ENCODE measurements at places on chromosomes 6 and 20.

DNA sequence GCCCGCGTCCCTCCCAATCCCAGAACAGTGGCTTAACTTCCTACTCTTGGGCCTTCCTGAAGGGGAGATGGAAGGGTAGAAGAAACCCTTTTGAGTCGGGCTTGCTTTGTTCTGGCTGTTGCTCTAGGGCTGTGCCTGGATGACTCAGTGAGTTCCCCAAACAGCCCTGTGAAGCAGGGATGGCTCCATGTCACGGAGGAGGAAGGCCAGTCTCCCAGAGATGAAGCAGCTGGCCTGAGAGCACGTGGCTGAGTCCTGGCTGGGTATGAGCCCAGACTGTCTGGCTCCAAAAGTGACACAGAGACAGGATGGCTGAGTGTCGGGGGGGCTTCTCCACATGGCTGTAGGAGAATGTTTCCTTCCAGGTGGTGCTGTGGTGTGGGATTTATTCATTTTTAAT is 4.6 kb downstream of the SYTL3 start:
- DNase-seq, result no peak

GRCh38 chr6:21526974-21527373 is 66.6 kb upstream of the SOX4 start:
- no peak for DNase-seq

DNA sequence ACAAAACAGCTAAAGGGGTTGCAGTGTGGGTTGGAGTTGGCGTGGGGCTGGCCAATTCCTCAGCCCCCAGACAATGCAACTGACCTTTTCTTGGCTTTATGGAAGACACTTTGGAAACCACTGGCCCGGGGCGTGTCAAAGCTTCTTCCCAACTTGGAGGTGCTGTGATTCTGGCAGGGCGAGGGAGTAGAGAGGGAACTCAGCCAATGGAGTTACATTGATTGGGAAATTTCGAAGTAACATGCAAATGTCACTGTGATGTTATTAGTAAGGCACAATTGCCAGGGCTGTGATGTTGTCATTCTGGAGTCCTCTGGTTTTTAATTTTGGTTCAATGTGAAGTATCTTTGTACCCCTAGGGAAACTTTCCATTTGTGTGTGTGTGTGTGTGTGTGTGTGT is 41.5 kb upstream of the EPB41L1 start:
- DNase-seq, result no peak

DNA sequence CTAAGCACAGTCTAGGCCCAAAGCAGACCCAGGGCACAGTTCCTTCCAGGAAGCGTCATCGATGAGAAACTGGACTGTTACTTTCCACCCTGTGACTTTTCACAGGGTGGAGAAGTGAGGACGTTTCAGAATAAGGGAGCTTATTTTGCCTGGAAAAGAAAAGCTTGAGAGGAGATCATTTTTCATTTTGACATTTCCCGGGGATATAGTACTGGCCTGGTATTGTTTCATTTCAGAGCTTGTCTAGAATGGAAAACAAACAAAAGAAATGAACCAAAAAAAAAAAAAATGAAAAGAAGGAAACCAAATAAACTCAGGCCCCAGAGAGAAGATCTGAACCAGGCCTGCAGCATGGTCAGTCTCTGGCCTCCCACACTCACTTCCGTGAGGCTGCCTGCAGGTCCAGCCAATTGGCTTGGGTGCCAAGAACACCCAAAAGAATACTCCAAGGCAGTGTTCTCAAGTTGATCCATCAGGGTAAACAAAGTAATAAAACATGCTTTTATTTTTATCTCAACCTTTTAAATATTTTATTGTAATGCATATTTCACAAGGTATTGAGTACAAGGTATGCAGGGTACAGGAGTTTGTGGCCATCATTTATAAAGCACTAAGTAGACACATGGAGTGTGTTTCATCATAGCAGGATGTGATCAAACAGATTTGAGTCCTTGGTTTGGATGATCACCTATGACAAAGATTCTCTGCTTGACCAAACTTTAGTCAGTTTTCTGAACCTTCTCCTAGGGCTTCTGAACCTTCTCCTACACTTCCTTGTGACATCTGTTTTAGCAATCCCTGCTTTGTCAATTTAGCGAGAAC is 176.9 kb upstream of the GGTLC1 start:
- DNase-seq, result no peak

GRCh38 chr6:53879608-53880007 is 84.8 kb downstream of the LRRC1 start:
- DNase-seq, result no peak

DNA sequence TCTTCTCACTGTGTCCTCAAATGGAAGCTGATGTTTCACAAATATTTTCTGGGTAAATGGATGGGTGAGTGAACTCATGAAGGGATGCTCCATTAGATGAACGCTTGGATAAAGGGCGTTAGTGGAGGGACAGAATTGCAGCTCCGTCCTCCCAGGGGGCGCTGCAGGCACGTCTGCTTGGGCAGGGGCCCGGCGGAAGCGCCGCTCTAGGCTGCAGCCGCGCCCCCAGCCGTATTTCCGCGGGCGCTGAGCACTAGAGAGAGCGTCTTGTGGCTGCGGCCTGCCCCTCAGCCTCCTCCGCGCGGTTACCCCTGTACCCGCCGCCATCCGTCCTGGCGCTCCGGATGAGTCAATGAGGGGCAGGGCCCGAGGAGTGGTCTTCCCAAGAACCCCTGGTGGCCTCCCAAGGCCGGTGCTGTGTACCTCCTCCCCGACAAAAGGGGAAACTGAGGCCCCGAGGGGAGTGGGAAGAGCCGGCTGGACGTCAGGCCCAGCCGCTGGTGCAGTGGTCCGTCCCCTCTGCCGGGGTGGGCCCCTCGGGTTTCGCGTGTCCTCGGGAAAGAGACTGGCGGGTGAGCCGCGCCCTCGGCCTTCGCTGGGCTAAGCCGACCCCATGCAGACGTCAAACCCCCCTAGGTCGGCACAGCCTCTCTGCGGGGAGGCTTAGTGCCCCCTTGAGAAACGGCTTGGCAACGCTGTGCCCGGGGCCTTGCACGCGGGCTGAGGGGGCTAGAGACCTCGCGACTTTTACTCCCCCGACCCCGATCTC is 11.5 kb upstream of the SNHG17 start:
- DNase-seq, result peak; percentile 91

- DNase-seq, result no peak
Measured at GRCh38 chr6:136236466-136237293, 13.4 kb downstream of the MTFR2 start.

DNA sequence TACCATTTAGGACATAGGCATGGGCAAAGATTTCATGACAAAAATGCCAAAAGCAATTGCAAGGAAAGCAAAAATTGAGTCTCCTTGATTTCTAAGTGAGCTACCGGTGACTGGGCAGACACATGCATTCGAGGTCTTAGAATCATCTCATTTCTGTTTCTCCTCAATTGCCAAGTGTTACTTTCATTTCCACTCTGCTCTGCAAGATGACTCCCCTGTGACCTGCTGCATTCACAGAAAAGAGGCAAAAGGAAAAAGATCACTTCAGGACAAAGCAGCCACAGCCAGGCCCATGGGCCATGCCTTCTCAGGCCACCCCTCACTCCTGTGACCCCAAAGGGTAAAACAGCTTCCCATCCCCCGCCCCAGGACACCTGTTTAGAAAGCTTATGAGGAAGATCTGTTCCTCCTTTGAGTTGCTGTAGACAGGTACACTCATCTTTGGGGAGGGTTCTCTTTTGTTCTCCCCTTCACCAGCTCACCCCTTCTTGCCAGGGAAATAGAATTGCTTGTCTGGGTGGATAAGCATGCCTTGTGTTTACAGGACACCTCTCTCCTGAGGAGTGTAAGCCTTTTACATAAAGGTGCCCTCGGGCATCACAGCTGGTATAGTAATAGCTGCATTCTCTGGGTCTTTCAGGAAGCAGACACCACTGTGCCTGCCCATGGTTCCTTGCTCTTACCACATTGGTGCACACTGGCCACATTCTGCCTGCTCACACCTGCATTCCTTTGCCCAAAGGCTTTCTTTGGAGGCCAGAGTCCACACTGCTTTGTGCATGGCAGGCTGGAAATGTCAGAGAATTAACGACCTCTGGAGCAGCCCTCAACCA is 105.0 kb downstream of the SLC24A3 start:
- no peak for DNase-seq

DNA sequence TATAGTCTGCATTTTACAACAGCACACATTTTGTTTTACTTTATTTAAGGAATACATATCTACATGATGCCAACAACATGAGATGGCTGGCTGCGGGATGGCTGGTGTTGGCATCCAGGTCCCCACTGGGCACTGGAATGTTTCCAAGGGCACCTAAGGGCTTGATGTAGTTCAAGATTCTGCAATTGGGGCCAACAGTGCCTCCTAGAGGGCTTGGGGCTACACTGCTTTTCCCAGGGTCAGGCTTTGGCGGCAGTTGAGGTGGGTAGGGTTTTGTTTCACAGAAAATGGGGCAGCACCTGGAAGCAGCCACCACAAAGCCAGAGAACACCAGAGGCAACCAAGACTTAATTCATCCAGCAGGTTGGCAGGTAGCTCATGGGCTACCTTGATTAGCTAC is 202.2 kb upstream of the PRND start:
- no peak for DNase-seq

- no peak for DNase-seq
Measured at GRCh38 chr20:54611708-54612412, 136.5 kb downstream of the DOK5 start.

GRCh38 chr6:29826271-29826670 is 1.4 kb upstream of the HLA-G start:
- DNase-seq, result no peak

GRCh38 chr20:12434672-12435071 is 517.0 kb downstream of the BTBD3 start:
- no peak for DNase-seq

DNA sequence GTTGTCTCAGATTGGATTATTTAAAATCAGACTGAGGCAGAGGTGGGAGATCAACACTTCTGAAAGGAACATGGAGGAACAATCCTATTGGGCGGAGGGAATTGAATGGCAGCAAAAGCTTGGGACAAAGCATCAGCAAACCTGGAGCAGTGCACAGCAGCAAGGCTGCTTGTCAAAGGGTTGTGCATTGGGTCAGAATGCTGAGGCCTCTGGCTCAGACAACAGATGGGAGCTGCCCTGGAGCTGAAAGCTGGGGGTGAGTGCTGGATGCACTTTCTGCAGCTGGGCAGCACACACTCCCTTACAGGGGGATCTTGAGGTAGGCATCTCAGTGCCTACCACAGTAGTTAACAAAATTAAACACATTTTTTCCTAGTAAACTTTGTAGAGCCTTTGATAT is 634.4 kb upstream of the MMS22L start:
- no peak for DNase-seq

DNA sequence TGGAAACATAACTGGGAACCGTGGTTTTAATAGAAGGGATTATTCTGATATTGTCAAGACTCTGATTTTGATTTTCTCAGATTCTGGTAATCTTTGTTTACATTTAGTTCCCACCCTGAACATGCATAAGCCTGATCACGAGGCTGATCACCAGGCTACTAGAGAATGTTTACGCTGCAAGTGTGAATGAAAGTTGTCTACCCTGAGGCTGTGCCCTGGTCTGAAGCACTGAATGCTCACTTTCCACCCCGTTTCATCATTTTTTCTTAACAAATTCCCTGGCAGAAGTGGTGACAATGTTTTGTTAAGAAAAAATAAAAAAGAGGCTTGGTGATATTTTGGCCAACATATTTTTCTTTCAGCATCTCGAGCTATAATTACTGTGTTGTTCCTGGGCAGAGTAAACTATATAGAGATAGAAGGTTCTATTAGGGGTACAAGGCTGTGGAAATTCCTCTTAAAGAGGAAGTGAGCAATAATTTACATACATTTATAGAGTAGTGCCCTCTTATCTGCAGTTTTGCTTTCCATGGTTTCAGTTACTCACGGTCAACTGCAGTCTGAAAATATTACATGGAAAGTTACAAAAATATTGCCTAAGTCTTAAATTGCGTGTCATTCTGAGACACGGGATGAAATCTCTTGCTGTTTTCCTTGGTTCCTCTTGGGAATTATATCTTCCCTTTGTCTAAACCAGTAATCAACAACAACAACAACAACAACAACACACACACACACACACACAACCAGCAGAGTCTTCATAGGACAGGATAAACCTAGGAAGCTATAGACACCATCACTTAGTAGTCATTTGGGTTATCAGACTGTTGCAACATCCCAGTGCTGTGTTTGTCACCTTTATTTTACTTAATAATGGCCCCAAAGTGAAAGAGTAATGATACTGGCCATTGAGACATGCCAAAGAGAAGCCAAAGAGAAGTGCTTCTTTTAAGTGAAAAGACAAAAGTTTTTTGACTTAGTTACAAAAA is 566.6 kb upstream of the CITED2 start:
- DNase-seq, result no peak

GRCh38 chr20:16351415-16351814 is 221.8 kb downstream of the KIF16B start:
- DNase-seq, result no peak

DNA sequence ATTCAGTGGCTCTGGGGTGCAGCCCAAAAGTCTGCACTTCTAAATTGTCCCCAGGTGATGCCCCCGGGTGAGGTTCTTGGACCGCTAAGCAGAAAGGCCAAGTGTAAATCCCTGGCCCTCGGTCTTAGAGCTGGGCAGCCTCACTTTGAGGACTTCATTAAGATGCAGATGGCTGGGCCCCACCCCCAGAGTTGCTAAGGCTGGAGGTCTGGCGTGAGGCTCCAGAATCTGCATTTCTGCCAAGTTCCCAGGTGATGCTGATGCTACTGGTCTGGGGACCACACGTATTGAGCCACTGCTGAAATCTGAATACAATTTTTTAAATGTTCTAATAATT is 735 bp upstream of the SLC23A2 start:
- no peak for DNase-seq

DNA sequence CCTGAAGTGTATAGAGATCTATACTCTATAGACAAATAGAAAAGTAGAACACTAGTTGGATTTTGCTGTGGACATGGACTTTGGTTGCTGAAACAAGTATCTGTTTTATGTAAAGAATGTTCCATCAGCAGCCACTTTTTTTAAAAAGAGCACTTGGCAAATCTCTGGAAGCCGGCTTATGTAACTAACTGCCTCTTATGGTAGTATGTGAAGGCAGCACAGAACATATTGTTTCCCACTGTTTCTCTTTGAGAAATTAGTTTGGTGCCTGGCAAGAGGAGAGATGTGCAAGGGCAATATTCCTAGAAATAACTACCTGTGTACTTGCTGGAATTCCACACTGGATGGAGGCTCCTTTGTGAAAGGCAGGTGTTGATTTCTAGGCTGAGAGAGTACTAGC is 242.3 kb upstream of the PREP start:
- DNase-seq, result no peak

DNA sequence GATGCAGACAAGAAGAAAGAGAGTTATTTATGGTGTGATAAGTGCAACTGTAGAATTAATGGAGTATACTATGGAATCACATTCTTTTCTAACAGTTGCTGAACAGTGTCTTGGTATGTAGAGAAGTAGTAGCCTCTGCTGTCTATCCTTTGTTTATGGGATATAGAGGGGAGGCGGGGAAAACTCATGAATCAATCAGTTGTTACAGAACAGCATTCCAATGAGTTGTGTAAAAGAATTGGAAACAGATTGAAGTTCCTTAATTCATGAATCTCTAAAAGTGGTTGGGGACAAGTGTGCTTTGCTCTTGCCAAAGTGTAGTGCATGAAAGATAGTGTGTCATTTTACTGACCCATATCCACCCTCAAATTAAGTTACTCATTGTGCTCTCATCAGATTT is 77.7 kb downstream of the FLRT3 start:
- no peak for DNase-seq
